ENCODE measurements at places on chromosomes 12 and 14. TPM values are rescaled to one million over a fixed set of nuclear protein-coding genes. Genes with fewer than 3 reads are reported as not detected.
A peak's percentile ranks its signal among the peaks of the same experiment; 100 is the strongest.

Gene CALCOCO1
- total RNA-seq, result 201 TPM

DNA sequence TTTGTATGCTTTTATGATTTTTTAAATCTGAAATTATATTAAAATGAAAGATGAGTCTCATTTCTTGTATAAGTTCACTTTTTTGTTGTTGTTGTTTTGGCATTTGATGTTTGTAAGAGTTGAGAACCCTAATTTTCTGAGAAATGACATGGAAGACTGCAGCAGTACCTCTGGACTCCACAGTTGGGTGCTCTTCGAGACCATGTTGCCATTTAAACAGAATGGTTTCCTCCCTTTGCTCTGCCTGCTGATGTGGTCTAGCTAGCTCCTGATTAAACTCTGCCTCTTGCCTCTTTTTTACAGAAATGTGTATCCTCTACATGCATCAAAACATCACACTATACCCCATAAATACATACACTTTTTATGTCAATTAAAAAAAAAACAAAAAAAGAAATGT lies 5.8 kb upstream of the LTA4H start:
- peaks cover 4% of the 10 kb centered on the region for H3K4me1 ChIP-seq
- no peaks in the 10 kb centered on the region for H3K36me3 ChIP-seq
- H3K4me3 ChIP-seq, result no peak overlapping the region
- DNase-seq, result no peak
- H3K27me3 ChIP-seq, result no peaks in the 10 kb centered on the region

GRCh38 chr12:32252199-32253073 lies 145.8 kb downstream of the BICD1 start:
- no peaks in the 10 kb centered on the region for H3K27me3 ChIP-seq
- H3K27ac ChIP-seq, result no peak overlapping the region
- no peak overlapping the region for H3K4me3 ChIP-seq
- no peaks in the 10 kb centered on the region for H3K4me1 ChIP-seq

- no peak overlapping the region for H3K27ac ChIP-seq
- no peaks in the 10 kb centered on the region for H3K27me3 ChIP-seq
- H3K4me1 ChIP-seq, result no peaks in the 10 kb centered on the region
- H3K36me3 ChIP-seq, result no peaks in the 10 kb centered on the region
- no peak overlapping the region for H3K4me3 ChIP-seq
Observed at GRCh38 chr12:3545121-3545796, 54.3 kb downstream of the PRMT8 start.

Gene TAS2R43
- total RNA-seq, result not detected

DNA sequence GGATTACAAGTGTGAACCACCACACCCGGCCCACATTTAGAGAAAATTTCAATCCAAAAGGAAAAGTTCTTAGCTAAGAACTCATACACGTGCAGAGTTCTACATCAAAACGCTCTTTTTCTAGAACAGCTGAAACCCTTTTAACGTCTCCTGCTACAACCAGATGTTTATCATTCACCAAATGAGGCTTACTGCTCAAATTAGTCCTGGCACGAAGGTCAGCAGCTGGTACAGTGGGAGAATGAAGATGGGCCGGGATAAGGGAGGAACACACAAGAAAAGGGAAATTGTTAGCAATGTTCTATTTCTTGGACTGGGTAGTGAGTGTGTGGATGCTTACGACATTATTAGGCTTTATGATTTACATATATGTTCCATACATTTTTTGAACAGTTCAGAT lies 37.2 kb downstream of the PRKAB1 start:
- H3K27ac ChIP-seq, result peak overlapping the region; percentile 83
- DNase-seq, result no peak
- no peak overlapping the region for H3K4me3 ChIP-seq
- no peaks in the 10 kb centered on the region for H3K27me3 ChIP-seq
- no peaks in the 10 kb centered on the region for H3K36me3 ChIP-seq

DNA sequence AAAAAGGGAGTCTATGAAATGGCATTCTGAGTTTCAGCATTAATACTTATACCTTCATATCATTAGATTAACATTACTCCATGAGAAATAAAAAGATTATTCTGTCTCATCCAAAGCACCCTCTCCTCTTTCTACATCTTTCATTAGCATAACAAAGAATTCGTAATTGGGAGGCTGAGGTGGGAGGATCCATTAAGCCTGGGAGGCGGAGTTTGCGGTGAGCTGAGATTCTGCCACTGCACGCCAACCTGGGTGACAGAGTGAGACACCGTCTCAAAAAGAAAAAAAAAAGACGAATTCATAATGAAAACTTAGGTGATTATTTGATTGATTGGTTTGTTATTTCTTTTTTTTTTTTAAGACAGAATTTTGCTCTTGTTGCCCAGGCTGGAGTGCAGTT lies 1.8 kb upstream of the CDK17 start:
- peaks cover 47% of the 10 kb centered on the region for H3K4me1 ChIP-seq
- peak overlapping the region; percentile 96 for H3K27ac ChIP-seq
- H3K4me3 ChIP-seq, result no peak overlapping the region

GRCh38 chr14:94392510-94392935 lies 4.1 kb upstream of the SERPINA1 start:
- no peak overlapping the region for H3K27ac ChIP-seq
- no peaks in the 10 kb centered on the region for H3K4me1 ChIP-seq
- H3K27me3 ChIP-seq, result peaks cover 70% of the 10 kb centered on the region
- H3K36me3 ChIP-seq, result no peaks in the 10 kb centered on the region

DNA sequence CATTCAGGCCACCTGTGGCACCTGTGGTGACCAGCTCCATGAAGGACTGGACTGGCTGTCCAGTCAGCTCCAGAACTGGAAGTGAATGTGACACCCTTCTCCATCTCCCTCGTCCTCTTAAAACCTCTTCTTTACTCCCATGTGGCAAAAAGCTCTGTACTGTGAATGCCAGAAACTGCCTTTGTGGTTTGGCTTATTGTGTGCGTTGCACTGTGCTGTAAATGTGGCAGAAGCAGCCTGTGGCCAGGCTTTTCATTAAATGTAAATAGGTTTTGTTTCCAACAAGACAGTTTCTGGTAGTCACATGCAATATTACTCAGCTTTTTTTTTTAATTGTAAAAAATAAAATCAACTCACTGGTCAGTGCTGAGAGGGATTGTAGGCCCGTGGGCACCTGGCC lies 453.7 kb downstream of the ATP23 start:
- no peak for DNase-seq
- no peaks in the 10 kb centered on the region for H3K27me3 ChIP-seq
- H3K36me3 ChIP-seq, result no peaks in the 10 kb centered on the region

DNA sequence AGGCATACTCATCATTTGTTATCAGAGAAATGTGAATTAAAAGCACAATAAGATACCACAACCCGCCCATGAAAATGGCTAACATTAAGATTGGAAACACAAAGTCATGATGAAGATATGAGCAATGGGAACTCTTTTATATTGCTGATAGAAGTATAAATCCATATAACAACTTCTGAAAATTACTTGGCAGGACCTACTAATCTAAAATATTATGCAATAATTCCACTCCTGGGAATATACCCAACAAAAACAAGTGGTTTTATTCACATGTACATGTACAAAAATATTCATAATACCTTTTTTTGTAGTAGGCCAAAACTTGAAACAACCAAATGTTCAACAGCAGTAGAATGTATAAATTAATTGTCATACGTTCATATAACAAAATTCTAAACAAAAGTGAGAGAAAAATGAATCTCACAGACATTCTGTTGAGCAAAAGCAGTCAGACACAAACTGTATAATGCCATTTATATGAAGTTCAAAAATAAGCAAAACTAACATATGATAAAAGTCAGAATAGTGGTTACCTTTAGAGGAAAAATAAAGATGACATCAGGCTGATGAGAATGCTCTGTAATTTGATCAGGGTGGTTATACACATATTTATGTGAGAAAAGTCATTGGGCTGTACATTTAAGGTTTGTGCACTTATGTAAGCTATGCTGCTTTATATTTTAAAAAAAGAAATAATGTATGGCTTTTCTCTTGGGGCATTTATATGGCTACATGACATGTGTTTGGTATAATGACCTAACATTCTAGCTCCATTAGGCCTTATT lies 309.2 kb upstream of the KITLG start:
- no peaks in the 10 kb centered on the region for H3K27me3 ChIP-seq
- no peak for DNase-seq
- H3K36me3 ChIP-seq, result no peaks in the 10 kb centered on the region
- no peaks in the 10 kb centered on the region for H3K4me1 ChIP-seq
- H3K27ac ChIP-seq, result no peak overlapping the region
- no peak overlapping the region for H3K4me3 ChIP-seq

Gene KRT6C
- total RNA-seq, result not detected
